Neural crest cell (in vitro differentiated cells): ENCODE measurements at places on chromosomes 6 and 20.
A peak's percentile ranks its signal among the peaks of the same experiment; 100 is the strongest.

GRCh38 chr20:58011947-58012610 lies 216.4 kb downstream of the ANKRD60 start:
- DNase-seq = no peak
- peaks cover 18% of the 10 kb centered on the region for H3K4me1 ChIP-seq
- H3K4me3 ChIP-seq = no peak overlapping the region
- no peak overlapping the region for H3K27ac ChIP-seq

DNA sequence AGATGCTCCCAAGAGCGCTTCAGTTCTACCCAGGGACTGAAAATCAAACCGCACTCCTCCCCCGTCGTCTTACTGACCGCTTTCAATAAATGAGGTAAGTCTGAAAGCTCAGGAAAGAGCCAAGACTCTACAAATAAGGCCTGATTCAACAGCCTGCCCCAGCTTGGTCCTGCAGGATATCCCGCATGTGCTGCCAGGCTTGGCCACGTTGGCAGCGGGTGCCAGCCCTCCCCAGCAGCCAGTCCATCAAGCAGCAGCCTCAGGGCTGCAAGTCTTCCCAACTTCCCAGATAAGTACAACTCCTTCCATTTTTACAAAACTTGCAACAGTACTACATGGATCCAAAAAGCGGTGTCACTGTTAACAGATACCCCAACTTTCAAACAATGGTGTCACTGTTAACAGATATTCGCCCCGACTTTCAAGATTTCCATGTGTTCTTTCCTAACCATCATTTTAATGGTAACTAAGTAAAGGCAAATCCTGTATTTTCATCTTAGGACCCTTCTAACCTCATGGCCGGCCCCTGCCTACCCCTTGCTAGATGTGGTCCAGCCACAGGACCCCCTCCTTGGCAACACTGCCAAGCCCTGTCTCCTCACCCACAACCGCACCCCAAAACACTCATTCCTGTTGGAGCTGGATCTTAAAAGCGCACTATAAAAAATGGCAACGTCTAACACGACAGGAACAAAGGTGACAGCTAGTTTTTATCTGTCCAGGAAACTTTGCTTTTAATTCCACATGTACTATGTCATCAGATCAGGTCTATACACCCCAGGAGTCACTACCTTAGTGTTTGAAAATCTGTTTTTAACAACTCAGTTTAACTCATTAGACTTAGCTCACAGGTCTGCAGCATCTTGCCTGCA lies 28.0 kb downstream of the DIDO1 start:
- H3K36me3 ChIP-seq = peaks cover 8% of the 10 kb centered on the region
- no peaks in the 10 kb centered on the region for H3K27me3 ChIP-seq
- no peak overlapping the region for H3K4me3 ChIP-seq
- no peak overlapping the region for H3K27ac ChIP-seq

GRCh38 chr6:40573221-40573620 lies 13.9 kb downstream of the LRFN2 start:
- no peak overlapping the region for H3K27ac ChIP-seq
- DNase-seq = no peak
- no peak overlapping the region for H3K4me3 ChIP-seq
- peaks cover 9% of the 10 kb centered on the region for H3K4me1 ChIP-seq

DNA sequence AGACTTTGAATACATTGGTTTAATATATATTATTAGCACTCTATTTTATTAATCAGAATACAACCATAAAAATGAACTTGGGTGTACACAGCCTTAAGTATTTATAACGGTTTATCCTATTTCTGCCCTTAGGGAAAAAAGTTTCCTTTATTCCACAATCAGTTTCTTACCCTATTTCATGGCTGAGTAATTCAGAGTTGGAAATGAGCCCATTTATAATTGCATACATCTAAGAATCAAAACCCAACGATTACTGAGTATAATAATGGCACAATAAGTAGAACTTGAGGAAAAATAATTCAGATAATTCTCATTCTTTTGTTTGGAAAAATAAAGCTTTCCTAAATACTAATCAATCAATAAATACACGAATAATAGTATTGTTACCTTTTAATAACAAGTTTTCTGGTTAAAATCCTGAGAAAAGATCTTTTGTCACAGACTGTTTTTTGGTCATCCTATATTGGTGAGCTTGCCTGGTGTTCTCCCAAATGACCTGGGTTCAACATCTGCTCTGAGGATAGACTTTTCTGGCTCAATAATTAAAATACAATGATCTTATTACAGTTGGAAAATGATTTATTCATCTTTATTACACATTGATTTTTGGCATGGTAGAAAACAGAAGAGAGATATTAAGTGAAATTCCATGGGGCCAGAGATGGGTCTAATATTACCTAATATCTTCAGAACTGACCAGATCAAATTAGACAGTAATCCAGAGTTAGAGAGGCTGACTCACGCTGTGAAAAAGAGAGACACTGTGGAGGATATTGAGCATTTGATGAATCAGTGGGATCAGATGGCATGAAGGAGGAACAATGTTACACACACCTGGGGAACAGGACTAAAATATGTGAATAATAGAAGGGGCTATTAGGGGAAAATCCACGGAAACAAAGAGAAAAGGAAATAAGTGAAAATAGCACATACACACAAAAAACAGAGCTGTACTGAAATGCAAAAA lies 162.1 kb upstream of the TBX18 start:
- DNase-seq = no peak
- H3K27ac ChIP-seq = no peak overlapping the region
- no peaks in the 10 kb centered on the region for H3K4me1 ChIP-seq
- no peaks in the 10 kb centered on the region for H3K36me3 ChIP-seq

DNA sequence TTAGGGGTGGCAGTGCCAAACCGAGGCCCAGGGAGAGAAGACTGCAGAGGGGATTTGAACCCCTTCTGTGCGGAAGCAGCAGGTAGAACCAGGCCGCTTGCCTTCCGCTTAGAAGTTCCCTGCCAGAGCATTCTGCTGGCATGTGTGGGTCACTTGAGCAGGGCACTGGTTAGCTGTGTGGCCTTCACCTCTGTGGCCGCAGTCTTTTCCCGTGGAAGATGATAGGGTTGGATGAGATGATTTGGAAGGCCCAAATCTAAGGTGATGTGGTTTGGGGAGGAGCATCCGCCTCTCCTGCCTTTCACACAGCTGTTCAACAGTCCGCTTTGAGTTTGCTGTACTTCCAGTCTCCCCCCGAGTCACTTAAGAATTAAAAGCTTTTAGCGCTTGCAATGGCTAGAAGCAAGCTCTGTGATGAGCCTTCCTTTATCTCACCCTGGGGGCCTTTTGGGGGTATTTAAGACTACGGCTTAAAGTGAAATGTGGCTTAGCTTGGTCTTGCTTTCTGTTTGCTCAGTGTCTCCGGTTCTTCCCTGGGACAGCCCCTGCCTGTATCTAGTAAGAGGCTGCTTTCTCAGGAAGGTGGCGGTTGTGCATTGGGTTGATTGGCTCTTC lies 743 bp downstream of the CMTR1 start:
- peaks cover 21% of the 10 kb centered on the region for H3K4me1 ChIP-seq
- H3K27ac ChIP-seq = peak overlapping the region; percentile 71
- no peaks in the 10 kb centered on the region for H3K36me3 ChIP-seq
- H3K4me3 ChIP-seq = peak overlapping the region; percentile 94

GRCh38 chr6:159982731-159983506 lies 14.0 kb downstream of the IGF2R start:
- H3K27ac ChIP-seq = no peak overlapping the region
- H3K27me3 ChIP-seq = no peaks in the 10 kb centered on the region
- DNase-seq = no peak
- H3K4me3 ChIP-seq = no peak overlapping the region

DNA sequence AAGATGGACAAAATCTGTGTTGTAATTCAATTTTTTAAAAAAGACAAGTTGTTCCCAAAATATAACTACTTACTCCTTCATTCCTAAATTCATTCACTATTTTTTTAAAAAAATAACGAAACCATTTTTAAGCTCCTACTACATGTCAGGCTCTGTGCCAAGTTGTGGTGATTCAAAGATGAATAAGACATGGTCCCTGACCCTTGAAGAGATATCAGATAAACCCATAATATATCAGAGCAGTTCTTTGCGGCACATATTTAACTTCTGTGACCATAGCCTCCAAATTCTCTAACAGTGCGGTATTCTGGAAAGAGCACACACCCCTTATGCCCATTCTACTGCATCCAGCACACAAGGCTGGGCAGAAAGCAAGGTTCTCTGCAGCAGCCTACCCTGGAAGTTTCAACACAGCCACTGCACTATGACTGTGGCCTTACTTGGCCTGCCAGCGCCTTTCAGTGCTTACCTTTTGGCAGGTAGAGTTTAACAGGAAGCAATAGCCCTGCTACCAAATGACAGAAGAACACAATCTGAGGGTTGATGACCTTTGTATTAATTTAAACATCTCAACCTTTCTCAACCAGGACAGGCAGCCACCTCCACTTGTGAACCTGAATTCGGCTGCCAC lies 406.5 kb downstream of the BTBD9 start:
- H3K27ac ChIP-seq = no peak overlapping the region
- no peak overlapping the region for H3K4me3 ChIP-seq
- peaks cover 13% of the 10 kb centered on the region for H3K4me1 ChIP-seq
- no peak for DNase-seq
- H3K27me3 ChIP-seq = no peaks in the 10 kb centered on the region

- no peaks in the 10 kb centered on the region for H3K36me3 ChIP-seq
- no peak overlapping the region for H3K4me3 ChIP-seq
- no peaks in the 10 kb centered on the region for H3K27me3 ChIP-seq
- peaks cover 25% of the 10 kb centered on the region for H3K4me1 ChIP-seq
- DNase-seq = no peak
These were observed 2.3 kb upstream of the OCSTAMP start for GRCh38 chr20:46552460-46553420.

DNA sequence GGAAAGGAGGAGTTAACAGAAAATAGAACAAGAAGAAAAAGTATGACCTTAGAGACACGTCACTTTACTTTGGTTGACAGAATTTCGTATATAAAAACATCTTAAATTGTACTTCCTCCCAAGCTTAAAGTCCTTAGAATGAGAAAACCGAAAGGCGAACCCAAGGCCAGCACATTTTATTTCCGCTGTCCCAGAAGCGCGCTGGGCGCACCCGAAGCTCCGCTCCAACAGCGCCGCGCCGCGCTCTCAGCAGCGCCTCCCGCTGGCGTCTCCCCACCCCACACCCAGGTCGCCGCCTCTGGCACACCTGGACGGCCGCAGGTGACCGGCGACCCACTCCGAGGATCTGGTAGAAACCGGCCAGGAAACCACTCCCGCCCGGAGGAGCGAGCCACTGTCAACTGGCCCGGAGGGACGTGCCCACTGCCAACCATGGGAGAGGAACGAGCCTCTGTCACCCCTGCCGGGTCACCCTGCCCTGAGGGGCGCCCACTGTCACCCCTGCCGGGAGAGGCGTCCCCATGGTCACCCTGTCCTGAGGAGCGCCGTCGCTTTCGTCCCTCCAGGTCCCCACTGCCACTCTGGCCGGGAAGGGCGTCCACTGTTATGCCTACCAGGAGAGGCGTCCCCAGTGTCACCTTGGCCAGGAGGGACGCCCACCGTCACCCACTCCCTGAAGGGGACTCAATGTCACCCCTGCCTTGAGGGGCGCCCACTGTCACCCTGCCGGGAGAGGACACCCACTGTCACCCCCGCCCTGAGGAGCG lies 824 bp downstream of the MPC1 start:
- DNase-seq = peak; percentile 43

DNA sequence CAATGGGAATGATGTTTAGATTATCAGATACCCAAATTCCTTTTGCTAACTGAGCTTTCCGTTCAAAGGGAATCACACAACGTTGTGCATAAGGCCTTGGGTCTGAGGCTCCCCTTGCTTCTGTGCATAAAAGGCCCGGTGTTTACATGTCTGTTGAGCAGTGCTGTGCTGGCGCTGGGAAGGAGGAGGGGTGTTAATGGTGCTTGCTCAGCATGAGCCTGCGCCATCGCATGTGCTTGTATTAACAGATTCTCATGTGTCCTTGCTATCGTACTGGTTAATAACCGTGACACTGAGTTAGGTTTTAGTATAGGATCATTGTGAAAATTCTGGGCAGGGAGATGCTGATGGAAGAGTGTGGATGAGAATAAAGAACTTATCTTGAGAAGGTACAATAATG lies 62.3 kb upstream of the TRAF3IP2 start:
- H3K4me1 ChIP-seq = peaks cover 60% of the 10 kb centered on the region
- no peaks in the 10 kb centered on the region for H3K27me3 ChIP-seq
- no peak for DNase-seq
- peak overlapping the region; percentile 32 for H3K27ac ChIP-seq
- no peak overlapping the region for H3K4me3 ChIP-seq
- peaks cover 40% of the 10 kb centered on the region for H3K36me3 ChIP-seq

DNA sequence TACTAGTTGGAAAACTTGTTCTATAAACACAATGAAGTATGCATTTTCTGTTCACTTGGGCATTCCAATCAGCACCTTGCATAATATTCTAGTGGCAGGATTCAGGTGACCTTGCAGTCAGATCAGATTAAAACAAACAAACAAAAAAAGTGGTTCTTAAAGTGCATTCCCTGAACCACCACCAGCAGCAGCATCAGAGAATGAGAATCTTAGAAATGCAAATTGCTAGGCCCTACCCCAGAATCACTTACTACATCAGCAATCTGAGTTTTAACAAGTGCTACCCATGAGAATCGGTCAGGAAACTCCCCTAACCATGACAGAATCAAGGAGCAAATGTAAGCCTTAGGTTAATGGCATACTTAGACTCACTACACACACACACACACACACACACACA lies 41.7 kb downstream of the SNAP25 start:
- no peaks in the 10 kb centered on the region for H3K27me3 ChIP-seq
- no peak for DNase-seq
- H3K27ac ChIP-seq = no peak overlapping the region
- no peak overlapping the region for H3K4me3 ChIP-seq
- peaks cover 2% of the 10 kb centered on the region for H3K36me3 ChIP-seq

DNA sequence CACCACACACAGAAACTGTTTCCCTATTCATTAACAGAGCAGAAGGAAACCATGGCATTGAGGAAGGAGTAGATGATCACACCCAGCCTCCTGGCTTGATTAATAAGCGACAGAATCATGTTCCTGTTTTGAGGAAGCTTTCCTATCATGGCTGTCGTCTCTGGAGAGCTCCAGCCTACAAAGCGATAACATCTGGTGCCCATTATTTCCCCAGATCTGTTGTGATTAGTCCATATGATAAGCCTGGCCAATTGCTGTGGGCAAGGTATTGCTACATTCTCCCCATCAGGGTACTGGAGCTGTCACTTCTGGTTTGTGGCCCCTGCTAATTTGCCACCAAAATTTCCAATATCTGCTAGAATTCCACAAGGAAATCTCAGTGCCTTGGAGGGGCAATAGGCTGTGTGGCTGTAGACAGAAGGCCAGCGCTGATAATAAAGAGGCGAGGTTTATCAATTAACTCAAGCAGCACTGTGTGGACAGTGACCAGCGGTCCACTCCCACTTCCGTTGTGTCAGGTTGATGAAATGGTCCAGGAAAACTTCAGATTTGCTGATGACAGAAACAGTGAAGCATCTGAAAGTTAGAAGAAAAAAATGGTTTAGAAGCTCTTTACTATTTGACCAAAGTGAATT lies 66.4 kb downstream of the OLIG3 start:
- no peak overlapping the region for H3K27ac ChIP-seq
- H3K4me1 ChIP-seq = peaks cover 11% of the 10 kb centered on the region
- H3K36me3 ChIP-seq = no peaks in the 10 kb centered on the region
- H3K4me3 ChIP-seq = no peak overlapping the region

- H3K4me3 ChIP-seq = no peak overlapping the region
- H3K27me3 ChIP-seq = no peaks in the 10 kb centered on the region
- peaks cover 49% of the 10 kb centered on the region for H3K36me3 ChIP-seq
- H3K27ac ChIP-seq = no peak overlapping the region
- no peak for DNase-seq
These were observed 215.8 kb downstream of the UTRN start for GRCh38 chr6:144500892-144501291.

GRCh38 chr6:110102411-110102810 lies 77.1 kb downstream of the WASF1 start:
- peaks cover 12% of the 10 kb centered on the region for H3K36me3 ChIP-seq
- no peak for DNase-seq
- no peak overlapping the region for H3K4me3 ChIP-seq
- H3K4me1 ChIP-seq = peaks cover 16% of the 10 kb centered on the region
